ENCODE measurements at places on chromosomes 5 and 9.

- no peak for DNase-seq
These were observed 39.7 kb downstream of the ACTL7B start for GRCh38 chr9:108816037-108816436.

GRCh38 chr9:91795598-91796241, 154.3 kb downstream of the ROR2 start:
- DNase-seq, result no peak

DNA sequence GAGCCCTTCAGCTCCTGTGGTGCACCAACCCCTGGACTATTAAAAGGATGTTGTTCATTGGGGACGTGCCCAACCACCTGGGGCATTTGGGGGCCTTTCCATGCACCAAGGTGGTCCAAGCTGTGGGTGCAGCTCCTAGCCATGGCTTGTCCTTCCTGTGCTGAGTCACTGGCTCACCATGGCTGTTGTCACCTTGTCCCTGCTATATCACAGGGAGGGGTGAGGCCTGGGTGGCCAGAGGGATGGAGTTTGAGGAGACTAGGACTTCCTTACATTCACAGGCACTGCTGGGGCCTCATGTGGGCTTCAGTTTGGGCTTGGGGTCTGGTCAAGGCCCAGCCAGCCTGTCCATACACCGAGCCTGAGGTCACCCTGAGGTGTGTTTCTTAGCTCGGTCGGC, 45.5 kb downstream of the PHF2 start:
- DNase-seq, result no peak

- DNase-seq, result no peak
These were observed 13.9 kb downstream of the IPPK start for GRCh38 chr9:92655896-92656536.

GRCh38 chr5:72390836-72391235, 70.7 kb downstream of the PTCD2 start:
- DNase-seq, result no peak

All from stimulated activated CD4-positive, alpha-beta T cell treated with anti-CD3 and anti-CD28 coated beads, Interleukin-2, amount 100 ng/mL, for 24 hours (primary cell).